Tibial nerve (tissue), 4 donors: ENCODE measurements at places on chromosomes 13 and 19.

DNA sequence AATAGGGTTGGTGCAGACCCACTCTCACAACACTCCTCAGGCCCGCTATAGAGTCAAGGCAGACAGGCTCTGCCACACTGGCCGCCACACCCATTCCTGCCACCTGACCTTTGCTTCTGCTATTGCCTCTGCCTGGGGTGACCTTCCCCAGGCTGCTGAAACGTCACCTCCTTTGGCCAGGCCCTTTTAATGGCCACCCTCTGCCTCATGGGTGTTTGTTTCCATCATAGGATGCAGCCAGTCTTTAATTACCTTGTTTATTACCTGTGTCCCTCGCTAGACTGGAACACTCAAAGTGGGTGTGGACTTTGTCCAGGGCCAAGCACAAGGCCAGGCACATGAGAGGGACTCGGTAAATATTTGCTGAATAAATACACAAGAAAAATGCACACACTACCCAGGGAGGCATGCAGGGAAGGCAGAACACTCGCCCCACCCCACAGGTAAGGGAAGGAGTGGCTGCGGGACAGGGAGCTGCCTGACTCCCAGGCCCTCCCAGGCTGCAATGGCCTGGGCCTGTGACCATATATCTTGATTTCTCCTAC is 3.2 kb downstream of the LSM4 start:
- DNase-seq, result no peak

GRCh38 chr19:45152504-45153338 is 8.1 kb downstream of the NKPD1 start:
- no peak for DNase-seq

GRCh38 chr19:35478794-35479677 is 11.2 kb downstream of the KRTDAP start:
- no peak for DNase-seq

DNA sequence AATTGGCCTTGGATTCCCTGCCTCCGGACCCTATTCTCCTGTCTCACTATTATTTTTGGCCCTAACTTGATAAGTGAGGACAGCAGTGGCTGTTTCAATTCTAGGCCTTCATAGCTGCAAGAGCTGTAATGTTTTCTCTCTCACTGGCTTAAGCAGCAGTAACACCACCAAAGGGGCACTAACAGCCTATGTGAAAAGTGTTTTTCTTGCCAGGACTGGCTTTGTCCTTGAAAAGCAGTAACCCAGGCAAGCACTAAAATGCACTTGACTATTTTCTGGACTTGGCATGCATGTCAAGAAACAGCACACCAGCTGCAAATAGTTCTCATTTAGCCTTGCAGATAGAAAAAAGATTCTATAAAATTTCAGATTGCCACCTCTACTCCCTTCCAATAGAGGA is 9.3 kb upstream of the FBXL3 start:
- no peak for DNase-seq

- no peak for DNase-seq
These were observed 46.2 kb upstream of the RFXAP start for GRCh38 chr13:36772853-36773252.

GRCh38 chr19:42468273-42468796 is 25.6 kb upstream of the CXCL17 start:
- DNase-seq, result no peak

DNA sequence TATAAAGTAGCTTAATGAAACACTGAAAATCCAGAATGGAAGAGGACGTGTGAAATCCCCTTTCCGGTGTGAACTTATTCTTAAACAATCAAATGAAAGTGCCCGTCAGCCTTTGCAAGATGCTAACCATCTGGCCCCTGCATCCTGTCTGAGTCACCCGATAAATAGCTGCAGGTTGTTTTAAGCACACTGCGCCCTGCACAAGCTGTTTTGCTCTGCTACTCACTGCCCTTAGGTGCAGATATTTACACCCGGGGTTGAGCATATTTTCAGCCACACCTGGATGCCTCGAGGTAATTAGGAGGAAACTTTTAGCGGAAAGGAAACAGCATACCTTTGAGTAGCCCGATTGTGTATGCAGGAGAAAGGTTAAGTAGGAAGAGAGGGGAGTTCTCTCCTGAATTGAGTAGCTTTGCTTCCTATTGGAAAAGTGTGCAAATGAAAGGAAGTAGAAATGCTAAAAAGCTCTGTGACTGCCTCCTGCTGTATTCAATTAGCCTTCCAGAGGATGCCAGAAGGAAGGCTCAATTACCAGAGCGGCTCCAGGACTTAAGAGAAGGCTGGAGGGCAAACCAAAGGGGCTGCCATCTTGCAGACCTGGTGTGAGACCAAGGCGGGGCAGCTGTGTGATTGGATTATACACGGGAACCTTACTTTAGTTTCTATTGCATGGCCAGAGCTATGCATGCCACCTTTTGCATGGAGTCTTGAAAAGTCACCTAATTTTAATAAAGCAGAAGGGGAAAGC is 42.5 kb downstream of the IRS2 start:
- no peak for DNase-seq

GRCh38 chr13:63501702-63502101 is 2086.1 kb upstream of the PCDH20 start:
- DNase-seq, result no peak

- no peak for DNase-seq
These were observed 102.4 kb downstream of the KCTD12 start for GRCh38 chr13:76783798-76784197.

DNA sequence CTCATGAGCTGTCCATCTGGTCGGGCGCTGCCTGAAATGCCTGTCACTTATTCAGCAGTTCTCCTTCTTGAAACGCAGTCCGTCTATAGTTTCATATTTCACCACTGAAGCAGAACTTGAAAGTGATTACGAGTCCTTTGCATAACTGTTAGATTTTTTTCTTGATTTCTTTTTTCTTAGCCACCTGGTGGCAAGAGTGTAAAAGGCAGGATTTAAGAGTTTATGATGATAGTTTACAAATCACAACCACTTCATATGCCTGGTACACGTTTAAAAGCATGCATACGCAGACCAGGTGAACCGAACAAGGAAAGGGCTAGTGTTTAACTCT is 45.8 kb downstream of the GGACT start:
- no peak for DNase-seq

DNA sequence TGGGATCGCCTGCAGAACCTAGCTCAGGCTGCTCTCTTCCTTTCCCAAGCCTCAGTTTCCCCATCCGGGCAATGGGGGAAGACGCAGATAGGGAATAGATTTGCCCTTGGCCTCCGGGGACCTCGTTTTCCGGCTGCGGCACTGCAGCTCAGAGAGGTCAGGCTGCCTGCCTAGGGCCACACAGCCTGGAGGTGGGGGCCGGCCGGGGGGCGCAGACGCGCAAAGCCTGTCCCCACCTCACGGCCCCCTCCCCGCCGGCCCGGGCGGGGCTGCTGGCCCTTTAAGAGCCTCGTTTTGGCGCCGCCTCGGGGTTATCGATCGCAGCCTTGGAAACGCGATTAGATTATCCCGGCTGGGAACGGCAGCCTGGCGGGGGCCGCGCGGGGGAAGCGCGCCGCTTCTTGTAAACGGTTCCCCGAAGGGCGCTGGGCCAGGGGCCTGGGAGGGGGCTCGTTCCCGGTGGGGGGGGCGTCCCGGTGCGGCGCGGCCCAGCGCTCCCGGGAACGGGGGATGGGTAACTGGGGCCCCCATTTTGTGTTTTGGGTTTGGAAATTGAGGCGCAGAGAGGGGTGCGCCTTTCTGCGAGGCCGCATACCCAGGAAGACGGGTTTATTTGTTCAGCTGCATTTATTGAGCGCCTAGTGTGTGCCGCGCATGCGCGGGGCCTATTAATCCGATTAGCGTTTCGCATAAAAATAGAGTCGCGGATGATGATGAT is 23.4 kb upstream of the TCF3 start:
- DNase-seq, result no peak

DNA sequence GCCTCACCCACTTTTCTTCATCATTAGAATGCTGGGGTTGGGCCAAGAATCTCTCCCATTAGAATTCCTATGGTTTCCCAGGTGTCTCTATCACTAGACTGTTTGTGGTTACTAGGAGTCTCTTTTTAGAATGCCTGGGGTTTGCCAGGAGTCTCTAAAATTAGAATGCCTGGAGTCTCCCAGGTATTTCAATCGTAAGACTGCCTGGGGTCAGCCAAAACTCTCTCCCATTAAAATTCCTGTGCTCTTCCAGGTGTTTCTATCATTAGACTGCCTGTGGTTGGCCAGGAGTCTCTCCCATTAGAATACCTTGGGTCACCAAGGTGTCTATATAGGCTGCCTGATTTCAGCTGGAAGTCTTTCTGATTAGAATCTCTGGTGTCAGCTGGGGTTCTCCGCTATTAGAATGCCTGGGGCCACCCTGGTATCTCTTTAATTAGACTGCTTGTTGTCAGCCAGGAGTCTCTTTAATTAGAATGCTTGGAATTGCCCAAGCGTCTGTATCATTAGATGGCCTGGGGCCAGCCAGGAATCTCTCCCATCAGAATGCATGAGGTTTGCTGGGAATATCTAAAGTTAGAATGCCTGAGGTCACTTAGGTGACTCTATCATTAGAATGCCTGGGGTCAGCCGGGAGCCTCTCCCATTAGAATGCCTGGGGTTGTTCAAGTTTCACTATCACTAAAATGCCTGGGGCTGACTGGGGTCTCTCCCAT is 1479.2 kb downstream of the UQCRFS1 start:
- no peak for DNase-seq

DNA sequence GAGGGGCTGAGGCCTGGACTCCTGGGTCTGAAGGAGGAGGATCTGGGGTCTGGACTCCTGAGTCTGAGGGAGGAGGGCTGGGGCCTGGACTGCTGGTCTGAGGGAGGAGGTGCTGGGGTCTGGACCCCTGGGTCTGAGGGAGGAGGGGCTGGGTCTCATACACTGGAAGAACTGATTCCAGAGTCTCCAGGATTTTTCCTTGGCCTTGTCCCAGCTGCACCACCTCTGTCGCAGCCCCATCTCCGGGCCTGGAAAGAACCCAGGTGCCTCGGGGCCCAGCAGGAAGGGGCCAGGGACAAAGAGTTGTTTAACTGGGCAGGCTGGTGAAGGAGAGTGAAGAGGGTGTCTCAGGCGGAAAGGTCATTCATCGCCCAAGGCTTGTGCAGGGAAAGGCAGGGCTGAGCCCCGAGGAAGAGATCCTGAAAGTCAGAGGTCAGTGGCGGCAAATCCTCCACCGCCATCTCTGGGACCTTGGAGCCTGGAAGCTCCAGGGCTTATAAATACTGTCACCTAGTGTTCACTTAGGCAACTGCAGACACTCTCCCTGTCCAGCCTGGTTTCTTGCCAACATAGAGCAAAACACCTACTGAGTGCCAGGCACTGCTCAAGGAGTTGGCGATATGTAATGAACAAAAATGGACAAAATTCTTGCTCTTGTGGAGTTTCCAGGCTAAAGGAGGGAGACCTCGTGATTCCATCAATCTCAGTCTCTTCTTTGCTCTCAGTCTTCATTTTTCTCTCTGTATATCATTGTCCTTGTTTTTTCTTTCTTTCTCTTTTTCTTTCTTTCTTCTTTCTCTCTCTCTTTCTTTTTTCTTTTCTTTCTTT is 4.4 kb upstream of the KCNN4 start:
- DNase-seq, result no peak

GRCh38 chr19:30391554-30392551 is 19.7 kb downstream of the ZNF536 start:
- no peak for DNase-seq
